ENCODE measurements at places on chromosomes 5 and 9.

DNA sequence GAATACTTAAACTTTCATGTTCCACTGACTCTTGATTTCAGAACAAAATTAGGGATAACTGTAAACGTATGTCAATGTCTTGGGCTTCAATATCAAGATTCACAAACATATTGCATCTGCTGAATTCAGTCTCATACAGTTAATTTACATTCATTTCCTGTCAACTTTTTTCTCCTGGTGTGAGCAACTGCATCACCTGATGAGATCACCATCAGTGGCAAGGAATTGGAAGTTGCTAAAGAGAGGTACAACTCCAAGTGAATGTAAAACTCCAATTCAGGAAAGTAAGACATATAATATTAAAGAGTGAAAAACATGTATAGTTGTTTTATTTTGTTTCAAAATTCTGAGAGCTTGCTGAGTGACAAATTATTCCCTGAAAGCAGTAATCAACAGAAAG, 1336.2 kb upstream of the C9orf72 start:
- no peak for DNase-seq

DNA sequence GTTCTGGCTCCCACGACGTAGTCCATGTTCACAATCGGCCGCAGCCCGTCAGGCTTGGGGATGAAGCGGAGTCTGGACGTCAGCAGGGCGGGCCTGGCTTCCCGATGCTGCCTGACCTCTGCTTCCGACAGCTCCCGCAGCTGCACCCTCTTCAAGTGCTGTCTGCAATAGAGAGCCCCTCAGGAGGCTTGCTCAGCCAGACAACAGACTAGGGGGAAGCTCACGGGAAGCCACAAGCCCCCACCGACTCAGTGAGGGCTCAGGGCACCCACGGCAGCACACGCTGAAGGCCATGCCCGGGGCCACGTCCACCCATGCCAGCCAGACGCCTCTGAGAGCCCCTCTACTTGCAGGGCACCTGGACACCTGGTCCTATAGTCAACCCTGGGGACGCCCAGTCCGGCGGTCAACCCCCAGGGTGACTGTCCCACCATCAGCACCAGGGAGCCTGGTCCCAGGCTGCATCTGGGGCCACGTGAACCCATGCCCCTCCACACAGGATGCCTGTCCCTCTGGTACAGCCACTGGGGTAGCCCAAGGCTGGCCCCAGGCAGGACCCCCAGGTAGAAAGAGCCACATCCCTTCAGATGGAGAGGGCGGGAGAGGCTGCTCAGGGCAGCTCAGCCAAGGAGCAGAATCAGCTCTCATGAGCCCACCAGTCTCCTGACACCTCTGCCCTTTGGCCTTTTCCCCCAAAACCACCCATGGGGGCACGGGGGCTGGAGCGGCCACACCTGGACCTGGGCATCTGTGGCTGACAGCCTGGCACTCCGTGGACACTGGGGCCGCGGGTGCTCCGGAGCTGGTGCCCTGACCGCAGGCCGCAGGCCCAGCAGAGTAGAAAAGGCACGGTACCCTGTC, 14.5 kb downstream of the TERT start:
- DNase-seq = no peak

DNA sequence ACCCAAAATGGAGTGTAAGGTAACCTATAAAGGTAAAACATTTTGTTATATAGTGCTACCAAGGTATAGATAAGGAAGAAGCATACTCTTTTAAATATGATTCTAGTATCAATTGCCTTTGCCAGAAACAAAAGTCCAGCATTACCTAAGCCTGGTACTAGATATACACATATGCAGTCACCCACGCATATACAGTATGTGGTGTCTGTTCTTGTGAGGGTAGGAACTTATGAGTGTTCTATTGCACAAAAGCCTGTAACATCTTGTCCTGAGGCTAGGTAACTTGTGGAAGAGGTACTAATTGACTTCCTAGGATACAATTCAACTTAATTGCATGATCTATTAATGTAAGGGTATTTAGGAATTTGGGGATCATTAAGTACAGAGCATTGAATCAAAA, 31.3 kb upstream of the IFNE start:
- DNase-seq = no peak

- DNase-seq = no peak
Measured at GRCh38 chr9:34744295-34745221, 34.6 kb upstream of the CCL21 start.

DNA sequence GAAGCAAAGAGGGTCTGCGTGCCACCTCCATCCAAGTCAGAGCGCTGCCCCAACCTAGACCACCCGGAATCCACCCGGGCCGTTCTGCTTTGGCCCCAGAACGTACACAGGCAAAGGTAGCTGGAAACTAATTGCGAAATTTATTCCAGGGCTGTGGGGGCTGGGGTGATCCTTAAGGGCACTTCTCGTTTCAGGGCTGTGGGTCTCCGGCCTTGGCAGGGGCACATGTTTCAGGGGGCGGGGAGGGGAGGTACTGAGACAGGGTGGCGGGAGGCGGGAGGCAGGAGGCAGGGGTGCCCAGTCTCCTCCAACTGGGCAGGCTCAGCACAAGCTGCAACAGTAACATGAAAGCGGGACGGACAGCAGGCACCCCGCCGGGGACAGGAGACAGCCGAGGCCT, 26.1 kb downstream of the NR5A1 start:
- DNase-seq = no peak

DNA sequence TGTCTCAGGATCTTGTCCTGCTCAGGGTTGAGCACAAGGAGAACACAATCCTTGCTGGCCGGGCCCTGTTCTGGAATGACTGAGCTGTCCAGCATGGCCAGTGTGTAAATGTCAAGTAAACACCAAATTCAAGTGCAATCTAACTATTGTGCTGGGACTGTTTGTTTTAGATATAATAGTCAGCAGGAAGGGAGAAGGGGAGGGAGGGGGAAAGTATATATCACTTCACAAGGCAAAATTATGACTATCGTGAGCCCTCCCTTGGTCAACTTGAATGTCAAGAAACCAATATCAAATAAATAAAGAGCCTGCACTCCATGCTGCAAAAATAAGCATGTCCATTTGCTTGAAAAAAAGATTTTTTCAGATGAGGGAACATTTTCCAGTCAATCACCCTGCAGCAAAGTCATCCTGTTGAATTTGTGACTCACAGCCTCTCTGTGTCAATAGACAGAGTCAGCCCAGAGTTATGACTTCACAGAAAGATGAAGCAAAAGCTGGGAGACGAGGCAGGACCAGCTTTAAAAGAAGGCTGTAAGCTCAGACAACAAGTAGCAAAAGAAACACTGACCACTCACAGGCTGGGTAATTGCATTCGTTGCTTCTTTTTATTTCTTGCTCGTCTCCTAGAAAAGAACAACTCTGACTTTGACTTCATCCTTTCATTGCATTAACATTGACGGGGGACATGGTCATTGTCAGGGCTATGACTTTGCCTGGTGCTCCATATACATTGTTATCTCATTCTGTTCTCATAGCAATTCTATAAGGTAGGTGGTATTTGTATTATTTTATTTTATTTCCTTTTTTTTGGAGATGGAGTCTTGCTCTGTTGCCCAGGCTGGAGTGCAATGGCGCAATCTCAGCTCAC, 15.3 kb upstream of the KLF4 start:
- DNase-seq = no peak

GRCh38 chr9:127518091-127518856, 67.0 kb downstream of the LRSAM1 start:
- no peak for DNase-seq

GRCh38 chr9:121609822-121610637, 41.4 kb upstream of the DAB2IP start:
- no peak for DNase-seq

DNA sequence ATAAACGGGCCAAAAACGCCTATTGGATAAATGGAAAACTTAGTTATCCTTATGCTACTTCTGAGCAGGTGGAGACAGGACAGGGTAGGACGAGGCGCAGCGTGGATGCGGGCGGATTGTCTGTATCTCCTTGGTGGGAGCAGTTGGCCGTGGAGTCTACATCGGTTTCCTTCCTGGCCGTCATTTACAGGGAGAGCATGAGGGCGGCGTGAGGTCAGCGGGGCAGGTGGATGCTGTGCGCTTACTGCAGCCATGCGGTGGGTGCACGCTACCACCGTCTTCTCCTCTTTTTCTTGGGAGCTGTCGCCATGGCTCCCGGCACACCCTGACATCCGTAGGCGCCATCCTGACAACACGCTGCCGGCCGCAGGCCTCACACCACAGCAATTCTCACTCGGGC, 121.3 kb downstream of the ADAMTS2 start:
- no peak for DNase-seq

DNA sequence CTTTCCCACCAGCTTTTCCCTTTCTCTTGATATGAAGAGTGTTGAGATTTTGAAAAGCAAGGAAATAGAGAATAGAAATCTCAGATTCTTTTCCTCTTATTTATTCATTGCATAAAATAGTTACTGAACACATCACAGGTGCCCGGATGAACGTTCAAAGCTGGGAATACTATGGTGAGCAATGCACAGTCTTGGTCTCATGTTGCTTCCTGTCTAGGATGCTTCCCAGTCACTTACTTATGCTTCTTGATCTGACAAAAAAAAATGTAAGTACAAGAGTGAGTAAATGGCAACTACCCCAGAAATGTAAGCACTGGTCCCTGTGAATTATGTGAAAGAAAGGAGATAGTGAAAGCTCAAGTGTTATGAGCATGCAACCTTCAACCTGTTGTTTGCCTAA, 153.5 kb upstream of the S1PR3 start:
- no peak for DNase-seq

DNA sequence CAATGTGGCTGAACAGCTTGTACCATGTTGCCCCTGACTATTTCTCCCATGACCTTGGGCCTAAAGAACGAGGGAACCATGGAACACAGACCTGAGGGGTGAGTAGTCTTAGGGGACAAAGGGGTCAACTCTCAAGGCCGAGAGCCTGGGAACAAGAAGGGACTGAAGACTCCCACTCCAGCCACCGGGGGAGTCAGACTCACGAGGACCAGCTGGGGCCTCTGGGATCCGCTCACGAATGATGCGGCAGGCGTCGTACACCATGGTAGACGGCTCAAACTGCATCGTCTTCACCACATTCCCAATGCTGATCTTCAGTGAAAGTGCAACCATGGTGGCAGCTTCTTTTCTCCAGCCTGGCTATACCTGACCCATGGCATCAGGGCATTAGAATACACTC, 6.6 kb downstream of the TLN1 start:
- DNase-seq = no peak

- no peak for DNase-seq
Measured at GRCh38 chr5:143562935-143563334, 159.4 kb upstream of the NR3C1 start.

GRCh38 chr9:112647596-112647995, 70.3 kb downstream of the INIP start:
- no peak for DNase-seq

GRCh38 chr5:180670586-180671359, 21.4 kb upstream of the FLT4 start:
- DNase-seq = no peak

GRCh38 chr5:146089287-146089686, 16.1 kb downstream of the PLAC8L1 start:
- no peak for DNase-seq

DNA sequence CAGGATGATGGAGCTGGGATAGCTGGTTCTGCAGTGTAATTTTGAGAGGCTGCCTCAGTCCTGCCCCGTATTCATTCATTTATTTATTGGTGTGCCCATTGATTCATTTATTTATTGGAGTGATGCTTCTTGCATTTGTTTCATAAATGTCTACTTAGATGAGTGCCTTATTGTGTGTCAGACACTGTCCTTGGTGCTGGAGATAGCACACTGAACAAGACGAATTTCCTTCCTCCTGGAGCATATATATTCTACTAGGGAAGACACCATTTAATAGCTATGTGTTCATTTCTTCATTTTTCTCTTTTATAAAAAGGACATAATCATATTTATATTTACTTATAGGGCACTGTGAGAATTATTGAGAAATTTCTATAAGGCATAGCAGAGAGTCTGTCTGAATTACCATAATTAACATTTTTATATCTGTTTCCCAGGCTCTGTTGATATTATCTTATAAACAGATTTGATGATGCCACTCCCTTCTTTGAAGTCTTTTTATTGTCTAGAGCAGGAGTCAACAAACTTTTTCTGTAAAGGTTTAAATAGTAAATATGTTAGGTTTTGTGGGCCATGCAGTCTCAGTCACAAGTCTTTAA, 433.9 kb upstream of the ZNF608 start:
- no peak for DNase-seq

- DNase-seq = peak; percentile 50
Measured at GRCh38 chr5:116361171-116361967, 213.3 kb downstream of the SEMA6A start.

- no peak for DNase-seq
Measured at GRCh38 chr9:101307524-101308213, 77.1 kb downstream of the BAAT start.

- DNase-seq = no peak
Measured at GRCh38 chr9:124014211-124014955, 2.8 kb downstream of the LHX2 start.

- no peak for DNase-seq
Measured at GRCh38 chr5:152084476-152084875, 159.8 kb upstream of the GLRA1 start.

DNA sequence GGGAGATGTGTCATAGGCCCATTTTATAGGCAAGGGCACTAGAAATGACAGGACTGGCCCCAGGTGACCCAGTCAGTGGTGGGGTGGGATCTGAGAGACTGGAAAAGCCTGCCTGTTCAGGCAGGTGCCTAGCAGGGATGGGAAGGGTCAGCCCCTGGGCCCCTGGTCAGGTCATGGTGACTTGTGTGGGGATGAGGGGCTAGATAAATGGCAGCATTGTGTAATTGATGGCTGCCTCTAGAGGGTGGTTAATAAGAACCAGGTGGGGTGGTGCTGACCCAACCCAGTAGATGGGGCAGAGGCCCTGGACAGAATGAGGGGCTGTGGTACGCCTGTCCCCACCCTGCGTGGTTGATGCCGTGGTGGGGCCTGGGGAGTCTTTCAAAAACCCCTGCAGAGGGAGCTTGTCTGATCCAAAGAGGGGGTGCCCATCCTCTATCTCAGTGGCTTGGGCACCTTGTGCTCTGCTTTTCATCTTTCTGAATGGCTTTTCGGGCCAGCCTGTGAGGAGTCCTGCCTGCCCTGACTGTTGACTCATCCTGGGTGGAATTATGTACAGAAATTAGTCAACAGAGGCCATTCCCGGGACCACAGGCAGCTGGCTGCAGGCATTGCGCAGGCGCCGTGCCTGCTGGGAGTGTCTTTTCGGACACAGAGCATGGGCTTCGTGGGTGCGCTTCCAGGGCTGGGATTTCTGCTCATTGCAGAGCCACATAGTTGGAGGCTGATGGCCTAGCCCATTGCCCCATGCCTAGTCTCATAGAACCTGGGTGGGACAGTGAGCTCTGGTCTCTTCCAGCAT, 93.6 kb upstream of the PITX1 start:
- no peak for DNase-seq

GRCh38 chr5:82107267-82107666, 135.4 kb downstream of the ATG10 start:
- no peak for DNase-seq

DNA sequence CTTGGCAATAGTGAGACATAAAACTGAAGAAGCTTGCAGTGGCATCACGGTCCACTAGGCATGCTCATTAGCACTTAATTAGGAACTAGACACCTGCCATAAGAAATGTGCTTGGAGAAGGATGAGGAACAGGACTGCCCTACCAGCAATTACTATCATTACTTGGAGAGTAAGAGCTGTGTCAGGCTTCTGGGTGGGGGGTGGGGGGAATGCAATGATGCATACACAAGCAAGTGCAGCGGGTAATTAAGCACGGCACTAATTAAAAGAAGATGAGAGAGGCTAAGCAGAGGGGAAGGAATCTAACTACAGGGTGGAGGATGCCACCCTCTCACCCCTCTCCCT, 53.1 kb downstream of the TLE1 start:
- no peak for DNase-seq

- DNase-seq = no peak
Measured at GRCh38 chr9:78150312-78150982, 85.4 kb upstream of the CEP78 start.

- no peak for DNase-seq
Measured at GRCh38 chr5:135019314-135019713, 14.7 kb downstream of the PITX1 start.

Data from NCI-H1436 (cell line).